ENCODE measurements at places on chromosomes 4 and X.

GRCh38 chr4:170741856-170742255 lies 652.1 kb upstream of the AADAT start:
- no peak for DNase-seq

- DNase-seq, result no peak
These were observed 34.5 kb upstream of the NKRF start for GRCh38 chrX:119640731-119641170.

GRCh38 chr4:113212613-113213012 lies 163.2 kb downstream of the ANK2 start:
- no peak for DNase-seq

GRCh38 chr4:184368290-184368689 lies 106.1 kb downstream of the IRF2 start:
- no peak for DNase-seq

GRCh38 chr4:71830497-71831190 lies 46.8 kb upstream of the GC start:
- DNase-seq, result no peak

DNA sequence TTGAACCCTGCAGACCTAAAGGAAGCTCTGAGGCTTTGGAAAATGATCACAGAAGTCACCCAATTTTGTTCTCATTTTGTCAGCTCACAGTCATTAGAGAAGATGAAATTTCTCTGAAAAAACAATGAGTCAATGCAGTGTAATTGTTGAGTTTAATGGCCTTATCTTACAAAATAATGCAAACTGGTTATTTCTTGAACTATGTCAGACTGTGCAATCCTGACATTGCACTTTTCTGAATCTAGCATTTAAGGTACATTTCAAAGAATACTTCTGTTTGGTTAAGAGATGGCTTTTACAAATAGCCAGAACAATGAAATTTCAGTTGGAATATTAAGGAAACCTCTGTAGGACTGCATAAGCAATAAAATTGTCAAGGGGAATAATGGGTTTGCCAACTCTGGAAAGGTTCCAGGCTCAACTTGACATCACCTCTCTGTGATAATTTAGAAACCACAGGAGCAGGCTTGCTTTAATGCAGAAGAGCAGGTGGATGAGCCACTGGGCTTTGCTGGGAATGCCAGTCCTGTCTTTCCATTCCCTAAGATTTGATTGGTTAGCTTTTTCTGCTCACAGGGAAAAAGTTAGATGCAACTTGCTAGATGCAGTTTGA lies 222.8 kb downstream of the FRMPD4 start:
- no peak for DNase-seq
